ENCODE measurements at places on chromosomes 1 and 21.

DNA sequence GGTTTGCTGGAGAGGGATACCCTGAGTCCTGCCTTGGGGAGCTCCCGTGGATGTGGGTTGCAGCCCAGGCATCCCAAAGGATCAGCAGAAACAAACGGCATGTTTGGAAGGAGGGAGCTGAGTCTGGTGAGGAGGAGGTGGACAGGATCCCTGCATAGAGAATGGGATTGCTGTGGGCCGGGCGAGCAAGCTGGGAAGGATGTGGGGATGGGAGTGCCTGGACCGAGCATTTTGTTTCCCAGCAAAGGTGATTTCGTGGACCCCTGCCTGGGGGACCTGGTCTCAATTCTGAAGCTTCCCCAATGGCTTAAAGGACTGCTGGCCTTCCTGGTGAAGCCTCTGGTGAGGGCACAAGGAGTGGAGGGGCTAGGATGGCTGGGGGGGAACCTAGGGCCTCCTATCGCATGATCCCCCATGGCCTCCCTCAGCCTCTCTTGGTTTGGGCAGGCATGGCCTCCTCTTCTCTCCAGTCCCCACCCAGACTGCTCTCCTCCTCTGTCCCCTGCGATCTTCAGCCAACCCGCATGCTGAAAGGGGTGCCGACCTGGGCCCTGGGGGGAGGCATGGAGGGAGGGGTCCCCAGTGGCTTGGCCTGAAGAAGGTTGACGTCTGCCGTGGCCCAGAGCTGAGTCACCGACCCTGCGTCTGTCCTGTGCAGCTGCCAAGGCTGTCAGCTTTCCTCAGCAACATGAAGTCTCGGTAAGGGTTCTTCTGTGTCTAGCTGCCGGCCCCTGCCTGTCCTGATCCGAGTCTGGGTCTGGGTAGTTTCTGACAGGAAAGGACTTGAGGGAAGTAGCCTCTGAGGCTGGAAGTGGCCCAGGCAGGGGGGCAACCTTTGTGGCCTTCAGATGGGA lies 16.3 kb downstream of the FAAH start:
- no peak for DNase-seq

DNA sequence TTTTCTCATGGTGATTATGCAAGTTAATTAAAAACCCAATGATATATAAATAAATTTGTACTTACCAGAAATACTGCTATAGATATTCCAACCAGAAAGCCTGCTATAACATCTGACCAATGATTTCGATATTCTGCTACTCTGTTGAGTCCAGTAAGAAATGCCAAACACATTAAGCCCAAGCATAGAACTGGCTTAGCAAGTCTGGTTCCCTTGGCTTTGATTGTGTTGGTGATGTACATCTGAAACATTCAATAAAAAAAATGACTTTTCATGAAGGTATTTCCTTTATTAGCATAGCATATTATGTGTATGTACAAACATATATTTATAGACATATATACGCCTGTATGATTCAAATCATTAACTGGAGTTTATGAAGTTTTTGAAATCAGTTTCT lies 82.8 kb downstream of the PLPPR5 start:
- DNase-seq = no peak

- DNase-seq = no peak
Observed at GRCh38 chr1:15391366-15391765, 18.3 kb upstream of the EFHD2 start.

- DNase-seq = no peak
Observed at GRCh38 chr21:15837645-15838044, 107.9 kb downstream of the USP25 start.

- DNase-seq = peak; percentile 46
Observed at GRCh38 chr1:203858055-203858454, 3.3 kb upstream of the SNRPE start.

GRCh38 chr1:117017062-117017461 lies 15.5 kb downstream of the CD101 start:
- DNase-seq = no peak

- no peak for DNase-seq
Observed at GRCh38 chr1:151720974-151721787, at the start of gene RIIAD1. RIIAD1 (plus strand) TSS chr1:151721522; CDS start chr1:151721537, 15 bp downstream.

DNA sequence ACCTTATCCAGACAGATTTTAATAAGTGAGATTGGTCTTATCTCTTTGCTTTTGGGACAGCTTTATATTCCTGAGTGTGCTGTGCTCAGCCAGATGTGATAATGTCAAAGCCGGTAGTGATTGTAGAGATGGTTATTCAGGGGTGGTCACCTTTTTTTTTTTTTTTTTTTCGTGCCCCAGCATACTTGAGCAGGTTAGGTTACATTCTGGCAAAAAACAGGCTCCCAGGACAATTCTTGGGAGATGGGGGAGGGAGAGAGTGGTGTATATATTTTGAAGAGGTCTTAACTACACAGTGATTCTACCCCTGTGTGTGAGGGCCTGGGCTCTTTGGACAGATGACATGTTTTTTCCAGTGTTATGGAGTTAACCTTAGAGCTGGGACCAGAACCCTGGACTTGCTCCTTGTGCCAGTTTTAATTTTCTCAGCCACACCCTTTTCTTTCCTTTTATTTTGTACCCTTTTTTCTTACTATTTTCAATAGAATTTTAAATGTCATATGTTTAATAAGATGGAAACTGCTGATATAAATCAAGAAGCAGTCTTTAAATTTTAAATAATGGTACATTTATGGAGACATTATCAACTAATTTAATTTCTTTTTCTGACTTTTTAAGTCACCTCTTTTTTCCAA lies 88.4 kb downstream of the DYRK1A start:
- no peak for DNase-seq

GRCh38 chr21:15221799-15222386 lies 157.1 kb upstream of the NRIP1 start:
- DNase-seq = no peak
